ENCODE measurements at places on chromosomes 7 and 10.

DNA sequence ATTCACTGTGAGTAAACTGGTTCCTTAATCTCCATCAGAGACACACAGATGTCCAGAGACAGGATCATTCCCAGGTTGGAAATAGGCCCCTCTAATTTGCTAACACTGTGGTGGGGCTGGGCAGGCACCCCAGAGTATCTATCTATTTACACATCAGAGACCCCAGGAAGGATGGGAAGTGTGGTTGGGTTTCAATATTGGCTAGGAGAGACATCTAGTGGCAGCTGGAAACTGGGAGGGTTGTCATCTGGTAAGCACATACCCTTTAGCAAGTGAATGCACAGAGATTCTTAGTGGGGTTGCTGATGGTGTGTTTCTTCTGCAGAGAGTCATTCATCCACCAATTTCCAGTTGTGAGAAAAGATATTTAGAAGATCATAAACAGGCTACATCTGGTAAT, 36.0 kb upstream of the NRG3 start:
- DNase-seq, result no peak

GRCh38 chr7:83908526-83908925, 259.6 kb upstream of the SEMA3E start:
- no peak for DNase-seq

DNA sequence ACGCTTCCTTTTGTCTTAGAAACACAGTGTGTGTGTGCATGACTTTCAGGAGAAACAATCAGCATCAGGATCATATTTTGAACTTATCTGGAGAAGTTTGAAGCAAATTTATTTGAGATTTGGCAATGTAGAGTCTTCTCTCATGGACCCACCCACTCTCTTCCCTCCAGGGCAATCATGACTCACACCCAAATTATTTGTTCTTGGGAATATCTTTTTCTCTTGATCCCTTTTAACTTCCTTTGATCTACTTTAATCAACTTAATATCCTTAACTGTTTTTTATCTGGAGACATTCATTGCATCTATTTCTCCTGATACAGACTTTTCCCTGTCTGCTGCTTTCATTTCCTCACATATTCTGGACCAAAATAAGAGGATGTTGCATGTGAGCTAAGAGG, 1174.3 kb downstream of the GATA3 start:
- no peak for DNase-seq

- DNase-seq, result no peak
Measured at GRCh38 chr7:3033581-3033980, 10.1 kb downstream of the CARD11 start.

DNA sequence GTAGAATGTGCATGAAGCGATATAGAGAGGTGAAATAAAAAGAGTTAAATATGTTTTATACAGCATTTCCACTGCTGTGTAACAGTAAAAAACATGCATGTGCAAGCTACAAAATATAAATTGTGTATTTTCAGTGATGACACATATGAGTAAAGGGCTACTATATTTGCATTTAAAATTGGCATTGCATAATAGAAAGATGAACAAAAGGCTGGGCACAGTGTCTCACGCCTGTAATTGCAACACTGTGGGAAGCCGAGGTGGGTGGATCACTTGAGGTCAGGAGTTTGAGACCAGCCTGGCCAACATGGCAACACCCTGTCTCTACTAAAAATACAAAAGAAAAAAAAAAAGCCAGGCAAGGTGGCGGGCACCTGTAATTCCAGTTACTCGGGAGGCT, 79.8 kb upstream of the CCDC71L start:
- DNase-seq, result no peak
